SK-N-SH (cell line): ENCODE measurements at places on chromosomes 6 and 20. TPM values are rescaled to one million over a fixed set of nuclear protein-coding genes. Genes with fewer than 3 reads are reported as not detected.

The BPIFB1 gene
- not detected in 2 replicates for polyA plus RNA-seq

The AHI1 gene
- 7.3 and 11.9 TPM in 2 replicates for polyA plus RNA-seq

The ZNF165 gene
- 0.21 and 0.25 TPM in 2 replicates for polyA plus RNA-seq

The FOXA2 gene
- not detected in 2 replicates for polyA plus RNA-seq

The PARD6B gene
- 0.49 and 0.57 TPM in 2 replicates for polyA plus RNA-seq

The SPAG4 gene
- 5.9 and 6.9 TPM in 2 replicates for polyA plus RNA-seq

The MAFB gene
- 0.05 and 0.08 TPM in 2 replicates for polyA plus RNA-seq

The MTRF1L gene
- 7.7 and 9.7 TPM in 2 replicates for polyA plus RNA-seq

The CDC5L gene
- 6.0 and 7.3 TPM in 2 replicates for polyA plus RNA-seq

The SLC22A1 gene
- polyA plus RNA-seq: 0.10 and 0.20 TPM in 2 replicates

The ZNF451 gene
- polyA plus RNA-seq: 8.5 and 11.1 TPM in 2 replicates

The IMPG1 gene
- polyA plus RNA-seq: not detected in 2 replicates

The GMPR gene
- polyA plus RNA-seq: 18.4 and 21.0 TPM in 2 replicates

The CD93 gene
- polyA plus RNA-seq: 0.02 and 0.03 TPM in 2 replicates

The SRSF12 gene
- 1.1 TPM in 2 replicates for polyA plus RNA-seq

The RGS17 gene
- polyA plus RNA-seq: 1.3 and 1.4 TPM in 2 replicates

The ABHD12 gene
- polyA plus RNA-seq: 32.2 and 33.5 TPM in 2 replicates

The MMP24 gene
- polyA plus RNA-seq: 18.1 and 19.0 TPM in 2 replicates

The TNFRSF6B gene
- polyA plus RNA-seq: 8.2 and 9.4 TPM in 2 replicates

The FAM83D gene
- 18.9 and 21.5 TPM in 2 replicates for polyA plus RNA-seq

The KCNG1 gene
- 11.2 and 13.8 TPM in 2 replicates for polyA plus RNA-seq

The SLC22A7 gene
- not detected in 2 replicates for polyA plus RNA-seq

The PLA2G7 gene
- polyA plus RNA-seq: not detected in 2 replicates

The ANKEF1 gene
- 2.3 and 2.9 TPM in 2 replicates for polyA plus RNA-seq

The MUC22 gene
- 0.12 and 0.13 TPM in 2 replicates for polyA plus RNA-seq

The SERINC1 gene
- 55.2 and 93.1 TPM in 2 replicates for polyA plus RNA-seq

The TRIM40 gene
- polyA plus RNA-seq: not detected in 2 replicates

The BEND3 gene
- 0.93 and 1.0 TPM in 2 replicates for polyA plus RNA-seq
